ENCODE measurements at places on chromosomes 1 and 21. TPM values are rescaled to one million over a fixed set of nuclear protein-coding genes. Genes with fewer than 3 reads are reported as not detected.
A peak's percentile ranks its signal among the peaks of the same experiment; 100 is the strongest.

MNDA gene
- not detected for total RNA-seq

DNA sequence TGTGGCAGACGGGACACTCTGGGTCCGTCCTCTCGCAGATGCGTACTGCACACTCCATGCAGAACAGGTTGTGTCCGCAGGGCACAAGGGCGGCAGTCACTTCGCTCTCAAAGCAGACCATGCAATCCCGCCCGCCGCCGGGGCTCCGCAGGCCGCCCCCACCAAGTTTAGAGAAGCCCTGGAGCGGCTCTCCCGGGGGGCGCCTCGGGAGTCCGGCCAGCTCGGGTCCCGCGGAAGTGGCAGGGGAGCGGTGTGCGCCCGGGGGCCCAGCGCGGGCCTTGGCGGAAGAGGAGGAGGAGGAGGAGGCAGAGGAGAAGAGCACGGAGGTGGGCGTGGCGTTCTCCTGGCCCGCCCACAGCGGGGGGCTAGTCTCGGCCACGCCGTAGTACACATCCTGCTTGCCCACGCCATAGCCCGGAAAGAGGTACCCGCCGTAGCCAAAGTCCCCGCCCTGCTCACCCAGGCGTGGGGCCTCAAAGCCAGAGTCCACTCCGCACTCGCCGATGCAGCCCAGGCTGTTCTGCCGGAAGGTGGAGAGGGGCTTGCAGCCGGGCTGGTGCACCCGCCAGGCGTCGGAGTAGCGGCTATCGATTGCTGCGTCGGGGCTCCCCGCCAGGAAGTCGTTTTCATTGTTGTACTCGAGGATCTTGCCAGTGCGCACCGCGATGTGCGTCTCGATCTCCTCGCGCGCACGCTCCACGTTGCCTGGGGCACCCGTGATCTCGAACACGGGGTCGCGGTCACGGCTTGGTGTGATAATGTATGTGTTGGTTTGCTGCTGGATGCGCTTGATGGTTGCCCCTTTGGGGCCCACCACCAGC is 5.4 kb downstream of the MEX3A start:
- peak overlapping the region; percentile 63 for H3K27ac ChIP-seq
- H3K4me1 ChIP-seq: peaks cover 77% of the 10 kb centered on the region
- H3K4me3 ChIP-seq: peak overlapping the region; percentile 27
- no peaks in the 10 kb centered on the region for H3K27me3 ChIP-seq
- peaks cover 27% of the 10 kb centered on the region for H3K36me3 ChIP-seq
- DNase-seq: peak; percentile 78

DNA sequence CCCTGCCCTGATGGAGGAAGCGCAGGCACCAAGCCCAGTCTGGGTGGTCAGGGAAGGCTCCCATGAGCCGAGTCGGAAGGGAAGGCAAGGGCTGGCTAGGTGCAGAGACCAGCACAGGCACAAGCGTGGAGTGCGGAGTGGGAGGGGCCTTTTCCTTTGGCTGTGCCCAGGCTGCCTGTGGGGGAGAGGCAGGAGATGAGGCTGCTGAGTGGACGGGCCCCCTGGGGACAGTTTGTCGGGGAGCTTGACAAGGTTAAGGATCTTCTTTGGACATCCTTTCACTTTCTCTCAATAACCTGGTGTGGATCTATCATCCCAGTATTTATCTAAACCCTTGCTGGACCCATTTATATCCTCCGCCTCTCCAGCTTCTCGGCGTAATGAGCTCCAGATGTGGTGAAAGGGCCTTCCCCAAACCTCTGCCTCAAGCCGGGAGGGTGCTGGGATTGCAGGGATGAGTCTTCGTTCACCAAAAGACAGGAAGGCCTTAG is 42.9 kb downstream of the EPHB2 start:
- H3K36me3 ChIP-seq: no peaks in the 10 kb centered on the region
- H3K4me3 ChIP-seq: no peak overlapping the region
- no peaks in the 10 kb centered on the region for H3K4me1 ChIP-seq
- no peak overlapping the region for H3K27ac ChIP-seq
- DNase-seq: no peak

S100A5 gene
- total RNA-seq: not detected

DNA sequence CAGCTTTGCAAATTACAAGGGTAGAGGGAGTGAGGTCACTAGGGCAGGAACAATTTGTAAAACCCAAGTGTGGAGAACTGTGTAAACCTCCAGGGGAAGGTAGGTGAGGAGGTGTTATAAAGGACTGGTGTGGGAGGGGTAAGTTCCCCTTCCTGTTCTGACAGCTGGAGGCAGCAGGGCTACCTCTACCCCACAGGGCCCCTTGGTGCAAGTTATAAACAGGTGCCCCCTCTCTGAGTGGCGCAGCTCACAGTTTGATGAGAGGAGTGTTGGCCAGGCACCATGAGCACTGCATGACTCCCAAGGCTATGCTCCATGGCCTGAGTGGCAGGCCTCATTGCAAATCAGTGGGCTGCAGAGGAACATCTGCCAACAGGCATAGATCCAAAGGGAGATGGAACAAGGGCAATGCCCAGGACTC is 41.0 kb downstream of the MFSD2A start:
- H3K4me1 ChIP-seq: no peaks in the 10 kb centered on the region
- DNase-seq: no peak
- H3K4me3 ChIP-seq: no peak overlapping the region

DNA sequence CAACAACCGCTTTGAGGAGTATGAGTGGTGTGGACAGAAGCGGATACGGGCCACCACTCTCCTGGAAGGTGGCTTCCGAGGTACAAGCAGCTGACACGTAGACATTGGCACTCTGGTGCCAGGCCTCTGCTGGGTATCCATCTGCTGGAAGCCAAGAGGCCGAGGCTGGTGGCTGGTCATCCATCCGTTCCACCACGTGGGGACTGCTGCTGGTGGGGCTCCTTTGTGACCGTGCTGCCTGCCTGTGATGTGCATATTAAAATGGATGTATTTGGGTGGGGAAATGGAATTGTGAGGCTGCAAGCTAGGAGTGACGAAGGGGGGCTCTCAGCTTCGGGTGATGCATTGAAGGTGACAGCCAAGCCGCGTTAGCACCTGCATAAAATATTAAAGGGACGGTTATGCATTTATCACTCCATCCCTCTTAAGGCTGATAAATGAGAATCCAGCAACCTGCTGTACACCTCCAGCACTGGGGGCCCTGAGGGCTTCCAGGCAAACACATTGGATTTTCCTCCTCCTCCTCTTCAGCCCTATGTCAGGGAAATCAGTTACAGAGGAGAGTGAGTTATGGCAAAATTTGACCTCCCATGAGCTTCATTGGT is 38.1 kb downstream of the TMEM53 start:
- H3K27me3 ChIP-seq: no peaks in the 10 kb centered on the region
- H3K4me3 ChIP-seq: no peak overlapping the region
- peaks cover 10% of the 10 kb centered on the region for H3K4me1 ChIP-seq
- H3K36me3 ChIP-seq: peaks cover 62% of the 10 kb centered on the region
- H3K27ac ChIP-seq: no peak overlapping the region

DNA sequence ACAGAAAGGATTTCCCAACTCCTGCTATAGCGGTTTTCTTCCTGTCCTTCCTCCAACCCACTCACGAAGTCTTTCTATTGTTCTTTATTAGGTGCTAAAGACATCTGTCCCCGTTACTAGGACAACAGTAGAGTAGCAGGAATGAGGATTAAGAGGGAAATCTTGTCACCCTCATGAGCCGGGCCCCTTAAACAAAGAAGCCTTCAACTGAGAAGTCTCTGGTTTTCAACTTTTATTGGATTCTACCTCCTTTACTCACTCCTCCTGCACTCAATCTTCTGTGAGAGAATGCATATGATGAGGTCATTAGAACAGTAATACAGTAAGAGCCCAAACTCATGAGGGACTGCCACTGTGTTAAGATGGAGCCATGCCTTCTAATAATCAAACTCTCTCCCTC is 206.3 kb downstream of the OMA1 start:
- no peaks in the 10 kb centered on the region for H3K27me3 ChIP-seq
- H3K4me1 ChIP-seq: peaks cover 4% of the 10 kb centered on the region

AADACL3 gene
- not detected for total RNA-seq

DNA sequence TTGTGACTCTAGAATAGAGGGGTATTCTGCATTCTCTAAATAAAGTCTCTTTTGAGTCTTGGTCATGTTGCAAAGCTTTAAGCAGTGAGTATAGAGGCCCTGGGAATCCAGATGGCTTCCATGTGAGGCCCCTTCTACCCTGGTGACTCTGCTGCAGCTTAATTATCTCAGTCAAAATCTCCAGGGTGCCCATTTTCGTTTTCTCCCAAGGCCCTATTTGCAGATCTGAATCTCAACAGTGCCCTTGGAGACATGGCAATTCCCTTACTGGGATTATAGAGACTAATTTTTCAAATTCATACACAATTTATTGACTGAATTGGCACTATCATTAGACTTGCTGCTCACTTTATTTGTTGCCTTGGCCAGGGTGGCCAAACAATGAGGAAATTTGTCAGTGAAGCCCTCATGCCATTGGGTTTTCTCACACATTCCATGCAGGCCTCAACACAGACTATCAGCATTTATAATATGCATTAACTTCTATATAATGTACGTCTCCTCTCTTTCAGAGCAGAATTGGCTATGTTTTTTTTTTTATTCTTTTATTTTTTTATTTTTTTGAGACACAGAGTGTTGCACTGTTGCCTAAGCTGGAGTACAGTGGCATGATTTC is 35.1 kb downstream of the PROX1 start:
- DNase-seq: no peak
- no peaks in the 10 kb centered on the region for H3K36me3 ChIP-seq
- H3K27me3 ChIP-seq: peaks cover 96% of the 10 kb centered on the region
- no peak overlapping the region for H3K4me3 ChIP-seq

DNA sequence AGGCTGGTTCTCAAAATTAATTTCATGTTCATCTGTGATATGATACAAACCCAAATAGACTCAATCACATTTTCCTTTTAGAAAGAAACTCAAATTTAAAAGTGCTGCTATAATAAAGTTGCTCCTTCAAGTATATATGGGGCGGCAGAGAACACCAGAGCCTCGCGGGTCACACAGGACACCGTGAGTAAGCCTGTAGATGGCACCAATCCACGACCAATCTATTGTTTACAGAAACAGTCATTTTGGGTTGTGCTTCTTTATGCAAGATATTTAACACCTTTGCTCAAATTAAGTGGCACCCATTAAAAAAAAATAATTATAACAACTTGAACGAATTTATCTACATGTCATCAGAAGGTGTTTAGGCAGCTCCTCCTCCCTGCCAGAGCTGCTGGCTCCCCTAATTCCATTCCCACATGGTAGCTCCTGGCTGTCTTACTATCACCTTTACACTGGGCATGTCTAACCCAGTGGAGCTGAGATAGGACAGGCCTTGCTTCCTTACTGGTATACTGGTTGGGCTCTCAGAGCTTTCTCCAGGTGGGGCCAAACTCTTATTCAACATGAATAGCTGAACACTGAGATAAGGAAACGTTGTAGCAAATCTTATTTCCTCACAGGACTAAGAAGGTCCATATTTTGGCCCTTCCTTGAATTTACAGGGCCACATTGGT is 287.0 kb downstream of the SDCCAG8 start:
- no peak for DNase-seq
- no peaks in the 10 kb centered on the region for H3K27me3 ChIP-seq
- H3K36me3 ChIP-seq: no peaks in the 10 kb centered on the region
- no peaks in the 10 kb centered on the region for H3K4me1 ChIP-seq

- H3K36me3 ChIP-seq: no peaks in the 10 kb centered on the region
Measured at GRCh38 chr1:36594023-36594422, 111.3 kb upstream of the CSF3R start.

DNA sequence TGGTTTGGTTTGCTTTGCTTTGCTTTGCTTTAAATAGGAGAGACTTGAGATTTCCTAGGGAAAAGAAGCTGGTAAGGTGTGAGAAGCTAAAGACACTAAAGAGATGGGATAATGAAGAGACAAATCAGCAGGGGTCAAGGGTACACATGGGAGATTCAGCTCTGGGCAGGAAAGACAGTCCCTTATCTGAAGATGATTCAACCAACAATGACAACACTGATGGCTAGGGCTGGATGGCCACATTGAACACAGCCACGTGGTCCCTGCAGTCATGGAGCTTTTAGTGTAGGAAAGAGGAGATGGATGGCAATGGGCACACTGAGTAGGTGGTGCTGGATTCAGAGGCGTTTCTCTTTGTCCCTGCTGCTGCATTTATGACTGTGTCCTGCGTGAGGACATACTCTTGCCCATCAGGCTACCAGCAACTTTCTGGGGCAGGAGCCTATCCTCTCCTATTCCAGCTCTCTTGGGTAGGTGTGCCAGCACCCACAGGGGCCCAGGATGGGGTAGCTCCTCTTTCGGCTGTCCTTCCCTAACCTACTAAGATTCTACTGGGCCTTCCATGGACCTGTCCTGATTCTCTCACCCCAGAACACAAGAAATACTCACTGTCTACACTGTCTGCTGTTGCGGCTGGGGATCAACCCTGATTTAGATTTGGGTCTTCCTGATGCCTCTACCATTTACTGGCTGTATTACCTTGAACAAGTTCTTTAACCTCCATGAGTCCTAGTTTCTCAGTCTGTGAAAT is 1.4 kb upstream of the SHISA4 start:
- no peak overlapping the region for H3K4me3 ChIP-seq
- no peak overlapping the region for H3K27ac ChIP-seq
- H3K27me3 ChIP-seq: no peaks in the 10 kb centered on the region
- H3K4me1 ChIP-seq: no peaks in the 10 kb centered on the region
- no peaks in the 10 kb centered on the region for H3K36me3 ChIP-seq

- no peak for DNase-seq
- no peak overlapping the region for H3K27ac ChIP-seq
- H3K36me3 ChIP-seq: no peaks in the 10 kb centered on the region
- no peaks in the 10 kb centered on the region for H3K4me1 ChIP-seq
- H3K27me3 ChIP-seq: no peaks in the 10 kb centered on the region
- no peak overlapping the region for H3K4me3 ChIP-seq
Measured at GRCh38 chr1:194586302-194586701, 1399.9 kb upstream of the B3GALT2 start.

DNA sequence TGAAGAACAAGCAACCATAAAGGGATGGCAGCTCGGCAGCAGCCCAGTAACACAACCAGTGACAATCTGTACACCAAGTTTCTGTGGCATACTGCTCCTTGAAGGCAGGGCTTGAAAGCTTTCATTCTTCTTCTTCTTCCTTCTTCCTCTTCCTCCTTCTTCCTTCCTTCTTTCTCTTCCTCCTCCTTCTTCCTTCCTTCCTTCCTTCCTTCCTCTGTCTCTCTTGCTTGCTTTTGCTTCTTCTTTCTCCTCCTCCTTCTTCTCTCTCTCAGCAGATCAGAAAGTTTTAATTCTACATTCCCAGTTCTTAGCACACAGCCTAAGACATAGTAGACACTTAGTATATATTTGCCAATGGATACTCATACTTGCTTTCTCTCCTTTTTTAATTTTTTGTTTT is 95.9 kb downstream of the GLUL start:
- no peaks in the 10 kb centered on the region for H3K36me3 ChIP-seq
- peaks cover 6% of the 10 kb centered on the region for H3K4me1 ChIP-seq
- H3K27ac ChIP-seq: no peak overlapping the region
- H3K4me3 ChIP-seq: no peak overlapping the region

DNA sequence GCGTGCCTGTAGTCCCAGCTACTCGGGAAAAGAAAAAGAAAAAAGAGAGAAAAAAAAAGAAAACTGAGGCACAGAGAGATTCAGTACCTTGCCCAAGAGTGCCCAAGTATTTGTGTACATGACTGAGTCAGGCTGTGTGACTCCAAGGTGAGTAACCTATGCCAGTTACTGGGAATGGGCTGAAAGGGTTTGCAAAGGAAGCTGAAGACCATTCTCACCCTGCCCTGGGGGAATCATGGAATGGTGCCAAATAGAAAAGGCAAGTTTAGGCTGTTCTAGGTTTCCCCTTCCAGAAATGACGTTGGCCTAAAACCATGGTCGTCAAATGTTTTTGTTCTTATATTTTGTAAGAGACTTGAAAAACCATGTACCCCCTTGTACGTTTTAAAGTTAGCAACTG is 37.9 kb upstream of the LRIG2 start:
- no peaks in the 10 kb centered on the region for H3K27me3 ChIP-seq
- H3K36me3 ChIP-seq: no peaks in the 10 kb centered on the region
- DNase-seq: no peak
- no peak overlapping the region for H3K27ac ChIP-seq
- no peaks in the 10 kb centered on the region for H3K4me1 ChIP-seq

- no peaks in the 10 kb centered on the region for H3K4me1 ChIP-seq
- H3K4me3 ChIP-seq: no peak overlapping the region
- no peaks in the 10 kb centered on the region for H3K36me3 ChIP-seq
Measured at GRCh38 chr1:89142160-89142559, 16.2 kb upstream of the GBP2 start.
